T-helper 2 cell (primary cell): ENCODE measurements at places on chromosomes 7 and 10.

GRCh38 chr10:71060476-71061426, 151.6 kb upstream of the UNC5B start:
- no peak for DNase-seq

GRCh38 chr10:71603150-71603549, 116.4 kb downstream of the C10orf105 start:
- no peak for DNase-seq

- DNase-seq: peak; percentile 2
Measured at GRCh38 chr7:11613292-11613930, 218.6 kb downstream of the THSD7A start.

DNA sequence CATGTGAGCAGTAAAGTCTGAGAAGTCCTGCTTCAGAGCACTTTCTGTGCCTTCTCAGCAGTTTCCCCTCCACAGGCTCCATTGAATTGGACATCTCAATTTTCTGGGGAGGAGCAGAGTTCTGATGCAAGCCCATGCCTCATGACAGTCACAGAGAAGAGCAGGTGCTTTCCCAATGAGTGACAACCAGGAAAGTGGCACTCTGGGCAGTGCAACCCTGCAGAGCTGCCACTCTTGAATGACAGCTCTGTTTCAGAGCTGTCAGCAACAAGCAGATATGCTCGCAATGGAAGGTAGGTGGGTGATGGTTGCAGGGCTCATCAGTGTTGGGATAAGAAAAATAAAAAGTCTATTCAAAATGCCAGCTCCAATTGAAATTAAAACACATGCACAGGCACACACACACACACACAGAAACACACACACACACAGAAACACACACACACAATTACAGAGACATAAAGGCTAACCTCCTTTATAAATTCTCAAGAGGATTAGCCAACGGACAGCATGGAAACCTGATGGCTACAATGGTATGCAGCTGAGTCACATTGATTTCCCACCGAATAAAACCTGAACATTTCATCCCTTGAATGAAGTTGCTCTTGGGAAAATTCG, 50.5 kb downstream of the C10orf67 start:
- no peak for DNase-seq

DNA sequence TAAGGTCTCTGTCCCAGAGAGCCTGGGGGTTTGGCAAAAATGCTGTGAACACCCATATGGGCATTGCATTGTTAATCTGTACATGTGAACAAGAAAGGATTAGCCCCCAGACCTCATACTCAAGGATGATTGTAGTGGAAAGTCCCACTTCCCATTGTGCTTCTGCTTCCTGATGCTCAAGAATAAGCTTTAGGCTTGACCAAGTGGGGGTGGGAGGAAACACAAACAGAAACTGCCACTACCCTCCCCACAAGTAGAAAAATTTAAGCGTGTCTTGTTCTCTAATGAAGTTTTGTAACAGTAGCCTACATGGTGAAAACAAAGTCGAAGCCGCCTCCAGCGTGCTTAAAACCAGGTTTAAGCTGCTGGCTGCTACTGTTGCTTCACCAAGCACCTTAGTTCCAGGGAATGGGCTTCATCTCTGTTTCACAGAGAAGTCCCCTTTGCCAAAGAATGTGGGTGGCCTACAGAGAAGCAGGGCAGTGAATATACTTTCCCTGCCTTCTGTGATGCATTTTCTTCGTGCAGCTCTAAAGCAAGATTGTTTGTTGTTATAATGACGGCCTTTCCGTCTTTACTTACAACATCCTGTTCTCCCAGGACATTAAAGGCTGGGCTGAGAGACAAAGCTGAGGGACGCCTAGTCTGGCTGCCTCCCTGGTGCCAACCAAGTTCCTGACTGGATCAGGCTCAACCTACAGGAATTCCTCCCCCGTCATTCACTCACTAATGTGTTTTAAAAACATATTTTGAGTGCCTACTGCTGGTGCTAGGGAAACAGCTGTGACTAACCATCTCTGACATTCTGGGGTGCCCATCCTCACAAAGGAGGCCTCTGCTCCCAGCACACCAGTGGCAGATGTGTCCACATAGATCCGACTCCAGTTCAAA, 32.1 kb upstream of the CCSER2 start:
- no peak for DNase-seq

DNA sequence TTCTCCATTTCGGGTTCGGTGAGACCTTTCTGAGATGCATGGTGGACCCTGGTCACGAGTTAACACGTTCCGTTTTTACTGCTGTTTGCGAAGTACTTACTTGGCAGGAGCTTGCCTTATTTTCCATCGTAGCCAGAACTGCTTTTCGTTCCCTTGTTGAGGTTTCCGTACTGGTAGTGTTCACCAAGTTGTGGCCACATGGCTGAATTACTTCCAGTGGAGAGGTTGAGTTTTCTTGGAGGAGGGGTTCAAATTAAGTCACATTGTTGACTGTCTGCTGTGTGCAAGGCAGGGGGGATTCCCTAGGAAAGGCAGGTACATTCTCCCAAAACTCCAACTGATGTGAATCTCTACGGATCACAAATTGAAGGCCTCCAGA, 4.0 kb downstream of the MXI1 start:
- DNase-seq: no peak

GRCh38 chr7:90654718-90655427, 58.8 kb downstream of the CDK14 start:
- no peak for DNase-seq

DNA sequence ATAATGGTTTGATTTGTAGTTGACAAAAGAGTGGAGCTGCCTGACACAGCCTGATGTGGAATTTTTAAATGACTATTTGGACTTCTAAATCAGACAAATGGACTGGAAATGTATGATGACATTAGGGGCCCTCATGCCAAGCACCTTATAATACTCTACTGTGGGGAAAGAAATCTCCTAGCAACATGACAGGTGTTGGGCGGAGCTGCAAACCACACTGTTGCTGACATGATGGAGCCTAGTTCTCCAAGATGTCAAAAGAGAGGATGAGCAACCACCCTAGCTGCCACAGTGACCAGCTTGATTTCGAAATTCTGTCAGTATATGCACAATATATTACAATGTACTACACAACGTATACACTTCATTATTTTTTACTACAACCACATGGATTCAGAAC, 65.8 kb downstream of the RHOBTB1 start:
- no peak for DNase-seq

DNA sequence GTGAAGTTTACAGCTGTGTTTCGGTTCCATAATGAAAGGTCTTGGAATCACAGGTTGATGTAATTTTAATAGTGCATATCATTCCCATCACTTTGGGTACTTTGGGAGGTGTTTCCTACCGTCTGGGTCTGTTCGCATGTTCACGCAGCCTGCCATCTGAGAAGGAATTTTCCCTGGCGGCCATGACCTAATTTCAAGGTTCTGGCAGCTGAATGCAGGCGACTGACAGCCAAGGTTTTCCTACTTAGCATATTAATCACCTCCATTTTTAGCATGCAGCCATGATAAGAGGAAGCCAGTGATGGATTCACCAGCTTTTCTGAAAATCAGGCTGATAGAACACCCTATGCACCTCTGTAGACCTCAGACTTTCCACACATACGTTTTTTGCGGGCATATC, 319.1 kb upstream of the TMEM229A start:
- no peak for DNase-seq

DNA sequence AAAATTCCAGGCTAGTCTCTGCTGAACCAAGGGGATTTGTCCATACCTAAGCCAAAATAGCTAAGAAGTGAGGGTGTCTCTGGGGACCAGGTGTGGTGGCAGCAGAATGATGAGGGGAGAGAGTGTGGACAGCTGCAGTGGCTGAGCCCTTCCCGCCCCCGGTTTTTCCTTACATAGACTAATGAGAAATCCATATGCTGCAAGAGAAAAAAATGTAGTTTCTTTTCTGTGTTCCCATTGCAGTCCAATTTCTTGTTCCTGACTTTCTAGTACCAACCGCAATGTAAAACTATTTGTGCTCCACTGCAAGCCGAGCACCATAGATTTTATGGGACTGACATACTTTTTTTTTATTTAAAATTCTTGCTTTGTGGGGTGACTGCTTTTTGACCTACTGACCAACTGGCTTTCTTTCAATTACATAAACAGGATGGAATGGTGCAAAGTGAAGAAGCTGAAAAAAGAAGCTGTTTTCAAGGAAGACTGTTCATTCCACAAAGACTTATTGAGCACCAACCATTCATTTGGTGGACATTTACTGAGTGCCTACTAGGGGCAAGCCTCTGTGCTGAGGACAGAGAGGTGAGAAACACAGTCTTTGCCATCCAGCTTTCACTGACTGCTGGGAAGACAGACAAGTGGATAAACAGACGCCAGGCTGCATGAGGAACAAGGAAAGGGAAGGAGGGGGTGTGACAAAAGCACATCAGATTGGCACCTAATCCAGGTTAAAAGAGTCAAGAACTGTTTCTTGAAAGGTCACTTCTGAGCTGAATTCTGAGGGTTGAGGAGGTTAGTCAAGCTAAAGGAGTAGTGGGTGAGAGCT, 9.8 kb downstream of the CEP41 start:
- DNase-seq: no peak

GRCh38 chr10:73756183-73756582, 12.0 kb downstream of the SEC24C start:
- no peak for DNase-seq

DNA sequence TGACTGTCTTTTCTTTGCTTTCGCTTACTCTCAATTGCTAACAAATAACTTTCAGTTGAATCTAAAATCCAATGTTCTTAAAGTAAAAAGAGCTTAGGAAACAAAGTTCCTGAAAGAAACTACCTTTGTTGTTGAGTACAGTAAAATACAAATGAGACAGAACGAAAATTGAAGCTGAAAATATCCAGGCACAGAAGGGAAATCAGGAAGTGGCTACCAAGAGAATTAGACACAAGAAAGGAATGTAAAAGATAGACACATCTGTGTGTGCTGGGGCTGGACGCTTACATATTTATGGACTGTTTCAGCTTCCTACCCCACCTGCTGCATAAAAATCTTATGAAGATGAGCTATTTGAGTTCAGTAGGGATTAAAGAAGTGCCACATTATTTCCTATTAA, 161.7 kb upstream of the PLXDC2 start:
- DNase-seq: no peak

- DNase-seq: no peak
Measured at GRCh38 chr7:95441042-95441823, 6.4 kb upstream of the PON2 start.

DNA sequence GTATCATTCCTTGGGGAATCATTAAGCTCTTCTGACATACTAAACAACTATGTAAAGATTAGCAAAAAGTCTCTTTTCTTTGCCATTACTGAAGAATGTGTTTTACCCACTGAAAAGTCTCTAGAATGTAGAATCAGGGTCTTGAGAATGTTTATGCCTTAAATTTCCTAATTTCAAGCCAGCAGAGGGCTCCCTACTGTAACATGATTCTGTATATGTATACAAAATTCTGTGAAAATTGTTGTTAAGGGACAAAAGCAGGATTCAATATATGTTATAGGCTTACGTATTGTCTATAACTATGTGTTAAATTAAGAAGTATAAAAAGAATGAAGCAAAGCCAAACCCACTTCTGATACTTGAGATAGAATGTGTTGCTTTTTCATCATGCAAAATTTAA, 296.9 kb upstream of the DGKB start:
- DNase-seq: no peak

GRCh38 chr10:67140641-67141040, 214.8 kb downstream of the LRRTM3 start:
- no peak for DNase-seq

DNA sequence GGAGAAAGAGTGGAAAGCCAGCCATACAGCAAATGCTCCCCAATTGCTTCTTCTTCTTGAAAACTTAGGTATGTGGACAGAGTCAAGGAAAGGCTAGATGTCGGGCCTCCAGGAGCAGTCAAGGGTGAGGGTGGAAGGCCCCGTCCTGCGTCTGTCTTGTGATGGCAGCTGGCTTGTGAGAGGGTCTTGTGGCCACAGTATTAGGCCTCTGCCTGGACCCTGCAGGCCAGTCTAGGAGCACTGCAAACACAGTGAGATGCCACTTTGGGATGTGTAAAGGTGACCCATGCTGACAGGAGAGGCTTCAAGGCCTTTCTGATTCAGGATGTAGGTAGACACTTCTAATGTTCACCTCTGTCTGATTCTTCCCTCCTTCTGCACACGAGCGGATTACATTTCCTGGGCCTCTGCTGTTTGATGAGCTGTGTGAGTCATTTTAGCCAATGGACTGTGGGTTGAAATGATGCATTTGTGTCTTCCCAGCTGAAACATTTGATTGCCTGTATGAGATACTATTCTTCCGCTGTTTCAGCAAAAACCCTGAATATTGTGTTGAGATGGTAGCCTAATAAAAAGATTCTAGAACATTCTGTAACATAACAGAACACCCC, 135.4 kb downstream of the EMX2 start:
- DNase-seq: no peak

DNA sequence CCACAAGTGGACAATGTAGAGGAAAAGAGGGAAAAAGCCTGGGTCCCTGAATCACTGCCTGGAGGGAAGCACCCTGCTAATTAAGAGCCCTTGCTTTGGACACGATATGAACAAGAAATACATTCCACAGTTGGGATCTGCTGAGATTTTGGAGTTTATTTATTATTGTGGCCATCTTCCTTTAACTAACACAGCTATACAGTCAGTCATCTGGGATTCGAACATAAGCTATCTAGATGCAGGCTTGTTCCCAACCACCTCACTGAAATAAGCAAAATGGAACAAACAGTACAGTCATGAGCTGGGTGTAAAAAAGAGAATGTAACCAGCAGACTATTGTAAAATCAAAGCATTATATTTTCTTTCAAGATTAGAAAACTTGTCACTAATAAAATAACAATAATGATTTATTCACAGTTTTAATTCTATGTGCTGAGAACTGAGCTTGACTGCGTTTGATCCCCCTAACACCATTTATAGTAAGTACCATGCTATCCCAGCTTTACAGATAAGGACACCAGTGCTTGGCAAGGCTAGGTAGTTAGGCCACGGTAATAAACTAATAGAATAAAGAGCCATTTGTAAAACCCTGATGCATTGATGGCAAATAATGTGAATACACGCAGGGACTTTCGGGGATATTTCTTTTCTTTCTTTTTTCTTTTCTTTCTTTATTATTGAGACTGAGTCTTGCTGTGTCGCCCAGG, 223.8 kb upstream of the KLF6 start:
- DNase-seq: no peak

DNA sequence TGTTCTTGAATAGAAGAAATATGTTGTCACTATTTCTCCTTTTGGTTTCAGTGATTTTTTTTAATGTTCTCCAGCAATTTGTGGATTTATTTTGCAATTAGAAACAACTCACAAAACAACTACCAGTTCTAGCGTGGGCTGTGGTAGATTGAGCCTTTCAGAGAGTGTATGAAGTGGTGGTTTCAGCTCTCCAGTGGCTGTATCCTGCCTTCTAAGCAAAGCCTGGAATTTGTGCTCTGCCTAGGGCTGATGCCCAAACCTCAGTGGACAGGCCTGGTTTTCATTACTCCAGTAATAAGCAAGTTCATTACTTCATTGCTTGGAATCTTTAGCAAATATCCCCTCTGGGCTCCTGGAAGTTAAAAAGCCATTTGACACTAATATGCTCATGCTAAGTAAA, 35.9 kb downstream of the APBB1IP start:
- DNase-seq: no peak
